ENCODE measurements at places on chromosomes 13 and 19. TPM values are rescaled to one million over a fixed set of nuclear protein-coding genes. Genes with fewer than 3 reads are reported as not detected.
A peak's percentile ranks its signal among the peaks of the same experiment; 100 is the strongest.

RASA3 gene
- 4.5 TPM for total RNA-seq

RDH8 gene
- not detected for total RNA-seq

COX6B2 gene
- not detected for total RNA-seq

RNF17 gene
- 0.33 TPM for total RNA-seq

MUC16 gene
- not detected for total RNA-seq

ZNF575 gene
- 1.5 TPM for total RNA-seq

TMEM221 gene
- total RNA-seq, result 0.15 TPM

PLEKHJ1 gene
- 41.3 TPM for total RNA-seq

C1QTNF9B gene
- not detected for total RNA-seq

DNA sequence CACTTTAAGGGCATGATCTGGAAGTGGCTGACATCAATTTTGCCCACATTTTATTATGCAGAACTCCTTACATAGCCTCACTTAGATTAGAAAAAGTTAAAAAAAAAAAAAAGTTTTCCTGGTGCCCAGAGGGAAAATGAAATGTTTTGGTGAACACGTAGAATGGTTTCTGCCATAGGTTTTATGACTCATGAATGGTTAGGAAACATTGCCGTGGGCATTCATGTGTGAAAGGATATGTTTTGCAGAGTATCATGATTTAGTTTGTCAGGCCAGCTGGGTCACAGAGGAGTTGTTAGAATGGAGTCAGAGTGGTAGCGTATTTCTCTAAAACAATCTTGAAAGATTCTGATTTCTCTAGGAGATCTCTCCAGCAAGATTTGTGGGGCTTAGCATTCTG is 133.8 kb downstream of the MRPL57 start:
- no peak for DNase-seq

DNA sequence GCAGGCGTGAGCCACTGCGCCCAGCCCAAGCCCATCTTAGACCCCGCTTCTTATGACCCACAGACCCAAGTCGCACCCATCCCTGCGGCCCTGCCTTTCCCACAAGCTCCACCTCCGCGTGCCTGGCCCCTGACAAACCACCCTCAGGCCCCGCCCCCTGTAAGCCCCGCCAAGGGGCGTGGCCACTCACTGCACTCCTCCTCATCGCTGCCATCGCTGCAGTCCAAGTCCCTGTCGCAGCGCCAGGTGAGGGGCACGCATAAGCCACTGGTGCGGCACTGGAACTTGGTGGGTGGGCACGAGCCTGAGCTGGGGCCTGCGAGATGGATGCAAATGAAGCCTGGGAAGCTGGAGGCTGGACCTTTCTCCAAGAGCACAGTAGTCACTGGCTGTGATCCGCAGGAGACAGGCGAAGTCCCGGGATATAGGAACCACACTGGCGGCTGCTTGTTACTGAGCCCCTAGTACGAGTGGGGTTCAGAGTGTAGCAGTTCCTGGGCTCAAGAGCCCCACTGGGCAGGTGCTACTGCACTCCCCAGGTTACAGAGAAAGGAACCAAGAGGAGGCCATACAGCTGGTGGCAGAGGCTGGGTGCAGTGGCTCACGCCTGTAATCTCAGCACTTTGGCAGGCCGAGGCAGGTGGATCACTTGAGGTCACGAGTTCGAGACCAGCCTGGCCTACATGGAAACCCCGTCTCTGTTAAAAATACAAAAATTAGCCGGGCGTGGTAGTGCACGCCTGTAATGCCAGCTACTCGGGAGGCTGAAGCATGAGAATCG is 3.1 kb downstream of the CD320 start:
- DNase-seq, result peak; percentile 46

DNA sequence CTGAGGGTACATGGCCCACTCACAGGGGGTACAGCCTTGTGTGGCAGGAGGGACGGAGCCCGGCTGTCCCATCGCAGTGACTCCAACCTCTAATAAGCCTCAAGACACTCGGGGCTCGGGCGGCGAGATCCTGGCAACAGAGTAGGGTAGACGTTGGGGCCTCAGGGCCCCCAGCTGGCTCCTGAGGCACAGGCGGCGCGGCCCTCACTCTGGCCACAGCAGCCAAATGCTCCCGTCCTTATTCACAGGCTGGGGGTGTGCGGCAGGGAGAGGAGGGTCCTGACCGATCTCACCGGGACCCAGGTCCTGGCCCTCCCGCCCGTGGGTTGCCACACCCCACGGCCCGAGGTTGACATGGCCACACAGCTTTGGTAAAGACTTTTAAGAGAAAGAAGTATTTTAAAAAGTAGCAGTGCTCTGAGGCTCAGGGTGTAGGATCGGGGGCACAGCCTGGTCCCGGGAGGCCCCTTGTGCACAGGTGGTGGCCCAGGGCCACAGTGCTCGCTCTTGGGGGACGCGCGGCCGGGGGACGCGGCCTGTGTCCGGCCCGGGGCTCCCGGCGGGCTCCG is 7.6 kb downstream of the SLC39A3 start:
- no peak for DNase-seq

- DNase-seq, result no peak
These were observed 25.9 kb downstream of the COMP start for GRCh38 chr19:18765224-18765623.

DNA sequence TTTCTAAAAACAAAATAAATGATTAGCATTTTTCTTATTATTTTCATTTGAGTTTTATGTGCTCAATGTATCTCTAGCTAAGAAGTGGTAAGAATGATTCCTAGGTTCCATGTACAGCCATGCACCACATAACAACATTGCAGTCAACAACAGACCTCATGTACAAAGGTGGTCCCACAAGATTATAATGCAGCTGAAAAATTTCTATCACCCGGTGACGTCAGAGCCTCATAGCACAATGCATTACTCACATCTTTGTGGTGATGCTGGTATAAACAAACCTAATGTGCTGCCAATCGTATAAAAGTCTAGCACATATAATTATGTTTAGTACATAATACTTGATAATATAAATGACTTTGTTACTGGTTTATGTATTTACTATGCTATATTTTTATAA is 120.5 kb downstream of the SLC7A1 start:
- DNase-seq, result no peak

DNA sequence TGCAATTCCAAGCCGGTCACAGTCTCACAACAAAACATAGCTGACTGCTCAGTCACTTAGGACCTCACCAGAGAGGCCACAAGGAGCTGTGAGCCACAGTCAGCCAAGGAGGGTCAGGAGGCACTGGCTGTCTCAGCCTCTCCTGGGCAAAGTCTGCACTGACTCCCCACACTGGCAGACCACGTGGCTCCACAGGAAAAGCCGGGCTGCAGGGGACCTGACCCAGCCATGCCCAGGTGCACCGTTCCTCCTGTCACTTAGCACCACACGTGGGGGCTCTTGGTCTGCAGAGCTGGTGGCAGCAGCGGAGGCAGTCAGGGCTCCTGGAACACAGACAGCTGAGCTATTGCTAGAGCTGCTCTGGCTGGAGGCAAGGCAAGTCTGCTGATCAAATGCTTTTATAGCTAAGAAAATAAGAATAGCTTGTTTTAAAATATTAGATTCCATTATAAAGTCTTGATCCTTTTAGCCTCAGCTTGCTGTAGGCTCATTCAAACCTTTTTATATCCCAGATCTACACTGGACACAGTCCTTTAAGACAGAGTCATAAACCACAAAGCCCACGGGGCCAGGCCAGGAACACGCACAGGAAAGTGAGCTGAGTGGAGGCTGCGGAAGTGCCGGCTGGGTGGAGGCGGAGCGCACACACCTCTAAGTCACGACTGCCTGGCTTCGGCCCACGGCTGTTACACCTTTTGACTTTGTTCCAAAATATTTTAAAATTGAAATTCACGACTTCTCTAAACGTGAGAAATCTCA is 744.1 kb downstream of the UQCRFS1 start:
- peak; percentile 58 for DNase-seq

DNA sequence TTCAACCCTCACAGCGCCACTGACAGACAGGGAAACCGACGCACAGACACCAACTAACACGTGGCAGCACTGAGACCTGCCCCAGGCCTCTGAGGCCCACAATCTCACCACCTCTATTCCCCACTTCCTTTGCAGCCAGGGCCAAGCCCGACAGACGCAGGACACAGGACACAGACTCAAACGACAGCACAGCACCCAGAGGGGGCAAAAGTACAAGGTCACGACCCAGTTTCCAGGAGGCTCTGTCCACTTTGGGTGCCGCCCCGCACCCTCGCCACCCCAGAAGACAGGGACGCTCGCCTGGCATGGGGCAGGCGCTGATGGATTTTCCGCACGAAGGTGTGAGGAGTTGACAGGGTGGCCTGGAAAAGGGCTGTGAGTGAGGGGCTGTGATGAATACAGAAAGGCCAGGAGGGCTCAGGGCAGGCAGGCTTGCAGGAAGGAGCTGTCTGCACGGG is 48.8 kb downstream of the MLLT1 start:
- DNase-seq, result peak; percentile 67

DNA sequence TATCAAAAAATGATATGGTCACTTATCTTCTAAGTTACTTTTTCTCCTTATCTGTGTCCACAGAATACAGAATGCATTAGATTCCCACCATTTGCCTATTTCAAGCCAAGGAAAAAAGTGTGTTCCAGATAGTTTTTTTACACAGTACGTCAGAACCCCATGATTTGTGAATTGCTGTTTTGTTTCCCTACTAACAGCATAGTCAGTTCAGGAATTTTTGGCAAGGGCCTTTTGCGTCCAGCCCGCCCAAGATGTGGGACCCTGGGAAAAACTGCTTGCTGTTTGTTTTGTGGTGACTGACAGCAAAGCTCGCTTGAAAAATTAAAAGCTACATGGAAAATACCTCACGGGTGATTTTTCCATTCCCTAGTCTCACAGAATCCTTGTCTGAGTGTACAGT is 20.4 kb upstream of the FAM216B start:
- DNase-seq, result no peak

DNA sequence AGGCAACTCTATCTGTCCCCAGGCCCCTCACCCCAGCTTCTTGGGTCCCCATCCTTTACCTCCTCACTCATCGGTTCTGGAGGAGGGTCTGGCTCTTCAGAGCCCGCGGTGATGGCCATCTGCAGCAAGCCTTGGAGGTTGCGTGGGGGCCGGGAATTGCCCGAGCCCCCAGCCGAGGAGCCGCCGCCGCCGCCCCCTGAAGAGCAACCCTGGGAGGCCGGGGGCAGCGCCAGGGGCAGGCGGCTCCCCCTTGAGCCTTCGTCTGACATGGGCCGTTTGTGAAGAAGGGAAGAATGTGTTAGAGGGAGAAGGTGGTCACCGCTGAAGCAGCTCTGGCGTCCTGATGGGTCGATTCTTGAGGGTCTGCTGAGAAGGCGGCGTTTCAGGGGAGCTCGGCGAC is 570 bp downstream of the HSPBP1 start:
- no peak for DNase-seq

GRCh38 chr13:24865163-24865953 is 101.4 kb downstream of the RNF17 start:
- DNase-seq, result no peak

- no peak for DNase-seq
These were observed 63.4 kb upstream of the DIAPH3 start for GRCh38 chr13:60227158-60227557.

DNA sequence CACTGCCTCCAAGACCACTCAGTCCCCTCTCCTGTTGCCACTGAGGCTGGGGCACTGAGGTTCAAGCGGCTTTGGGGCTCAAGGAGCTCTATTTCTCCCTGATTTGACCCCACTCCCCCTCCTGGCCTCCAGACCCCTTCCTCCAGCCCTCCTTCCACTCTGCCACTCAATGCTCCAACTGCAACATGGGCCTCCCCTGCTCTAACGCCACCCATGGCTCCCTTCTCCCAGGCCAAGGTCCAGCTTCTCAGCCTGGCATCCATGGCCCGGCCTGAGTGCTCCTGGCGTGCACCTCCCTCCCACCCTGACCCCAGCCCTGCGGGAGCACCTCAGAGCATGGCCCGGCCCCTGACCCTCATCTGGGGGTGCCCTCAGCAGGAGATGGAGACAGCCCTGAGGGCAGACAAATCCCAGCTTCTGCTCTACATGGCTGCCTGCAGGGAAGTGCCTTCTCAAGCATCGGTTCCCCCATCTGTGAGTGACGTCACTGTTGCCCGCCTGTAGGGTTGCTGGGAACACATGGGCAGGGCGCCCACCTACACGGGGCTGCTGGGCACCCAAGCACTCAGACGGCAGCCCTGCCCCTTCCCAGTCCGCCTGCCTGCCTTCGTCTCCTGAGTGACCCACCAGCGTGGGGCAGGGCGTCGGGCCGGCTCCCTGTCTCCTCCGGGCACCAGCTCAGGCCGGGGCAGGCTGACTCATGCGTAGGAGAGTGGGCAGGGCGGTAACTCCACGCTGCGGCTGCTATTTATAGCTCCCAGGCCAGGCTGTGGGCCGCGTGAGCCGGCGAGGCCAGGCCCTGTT is 1.6 kb upstream of the DIRAS1 start:
- no peak for DNase-seq

DNA sequence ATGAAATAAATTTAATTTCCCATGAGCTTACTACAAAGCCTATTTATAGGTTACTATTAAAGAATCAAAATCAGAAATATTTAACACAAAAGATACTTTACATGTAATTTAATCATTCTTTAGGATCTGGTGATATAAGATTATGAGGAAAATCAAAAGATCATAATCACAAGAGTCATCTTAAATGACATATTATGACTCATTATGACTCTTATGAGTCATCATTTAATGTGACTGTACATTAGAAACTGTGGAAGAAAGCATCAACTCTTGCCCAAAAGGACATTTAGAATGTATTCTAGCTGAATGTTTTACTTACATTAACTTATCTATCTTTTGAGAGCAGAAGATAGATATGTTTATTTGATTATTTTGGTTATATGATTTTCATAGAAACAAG is 458.6 kb downstream of the DCT start:
- no peak for DNase-seq

DNA sequence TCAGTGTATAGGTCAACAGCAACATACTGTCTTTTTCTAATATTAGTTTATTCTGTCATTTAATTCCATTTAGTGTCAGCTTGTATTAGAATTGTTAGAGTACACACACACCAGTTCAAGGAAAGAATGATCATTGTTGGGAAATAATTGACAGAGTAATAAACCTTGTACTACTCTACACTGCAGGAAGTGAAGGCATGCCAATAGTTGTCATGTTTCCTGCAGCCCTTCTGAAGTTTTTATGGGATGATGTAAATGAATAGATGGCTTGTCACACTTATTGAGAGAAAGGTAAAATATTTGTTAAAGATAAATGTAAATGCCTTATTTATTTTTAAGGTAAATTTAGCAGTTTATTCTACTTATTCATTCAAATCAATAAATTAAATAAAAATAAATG is 306.9 kb upstream of the KLHL1 start:
- DNase-seq, result no peak

DNA sequence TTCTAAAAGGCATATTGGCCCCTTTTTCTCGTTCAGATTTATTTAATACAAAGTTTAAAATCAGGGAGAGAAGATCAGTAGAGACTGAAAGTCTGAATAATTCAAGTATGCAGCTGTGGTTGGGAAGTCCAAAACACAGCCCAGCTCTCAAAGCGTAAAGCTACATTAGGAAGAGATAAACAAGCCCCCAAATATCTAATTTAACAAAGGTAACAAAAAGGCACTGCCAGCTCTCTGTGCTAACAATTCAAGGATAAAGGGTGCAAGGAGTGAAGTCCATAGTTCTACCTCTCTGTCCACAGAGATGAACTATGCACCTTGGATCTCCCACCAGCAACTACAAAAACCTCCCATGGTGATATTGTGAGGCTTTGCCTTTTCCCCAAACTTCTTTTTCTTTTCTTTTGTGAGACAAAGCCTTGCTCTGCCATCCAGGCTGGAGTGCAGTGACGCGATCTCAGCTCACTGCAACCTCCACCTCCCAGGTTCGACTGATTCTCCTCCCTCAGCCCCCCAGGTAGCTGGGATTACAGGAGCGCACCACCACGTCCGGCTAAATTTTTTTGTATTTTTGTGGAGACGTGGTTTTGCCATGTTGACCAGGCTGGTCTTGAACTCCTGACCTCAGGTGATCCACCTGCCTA is 104.4 kb downstream of the LHFPL6 start:
- DNase-seq, result no peak
